Nasal cavity respiratory epithelium epithelial cell of viscerocranial mucosa (primary cell): ENCODE measurements at places on chromosomes 11 and 22. TPM values are rescaled to one million over a fixed set of nuclear protein-coding genes. Genes with fewer than 3 reads are reported as not detected.

Gene KCNJ1
- total RNA-seq = 0.07 TPM in 1 of 2 replicates, not detected in the other

Gene PRSS23
- total RNA-seq = 68.7 and 122 TPM in 2 replicates

Gene KRTAP5-8
- not detected in 2 replicates for total RNA-seq

Gene KRTAP5-1
- total RNA-seq = not detected in 2 replicates

Gene NPTXR
- under 0.01 and 5.7 TPM in 2 replicates for total RNA-seq

Gene PKP3
- 208 and 214 TPM in 2 replicates for total RNA-seq

Gene CAVIN3
- 7.0 and 18.5 TPM in 2 replicates for total RNA-seq

Gene PRG3
- total RNA-seq = not detected in 2 replicates

Gene RTL10
- 22.2 and 28.7 TPM in 2 replicates for total RNA-seq

Gene ADAMTS15
- total RNA-seq = 0.28 TPM in 1 of 2 replicates, not detected in the other

Gene TYR
- total RNA-seq = not detected in 2 replicates

Gene OPCML
- not detected in 2 replicates for total RNA-seq

Gene CBLIF
- not detected in 2 replicates for total RNA-seq

Gene ANO9
- total RNA-seq = 4.4 and 15.9 TPM in 2 replicates

Gene OR52I1
- not detected in 2 replicates for total RNA-seq

Gene ANGPTL5
- not detected in 2 replicates for total RNA-seq

Gene OR8D2
- not detected in 2 replicates for total RNA-seq

Gene FDXACB1
- total RNA-seq = 2.1 and 2.4 TPM in 2 replicates

Gene ROBO4
- under 0.01 TPM in 1 of 2 replicates, not detected in the other for total RNA-seq

Gene BBOX1
- total RNA-seq = 0.68 and 5.4 TPM in 2 replicates

Gene MFRP
- total RNA-seq = not detected in 2 replicates
